LHCN-M2 (cell line): ENCODE measurements at places on chromosomes 1 and 21. TPM values are rescaled to one million over a fixed set of nuclear protein-coding genes. Genes with fewer than 3 reads are reported as not detected.

- no peak for DNase-seq
These were observed 58.7 kb downstream of the IGSF21 start for GRCh38 chr1:18166341-18166740.

DNA sequence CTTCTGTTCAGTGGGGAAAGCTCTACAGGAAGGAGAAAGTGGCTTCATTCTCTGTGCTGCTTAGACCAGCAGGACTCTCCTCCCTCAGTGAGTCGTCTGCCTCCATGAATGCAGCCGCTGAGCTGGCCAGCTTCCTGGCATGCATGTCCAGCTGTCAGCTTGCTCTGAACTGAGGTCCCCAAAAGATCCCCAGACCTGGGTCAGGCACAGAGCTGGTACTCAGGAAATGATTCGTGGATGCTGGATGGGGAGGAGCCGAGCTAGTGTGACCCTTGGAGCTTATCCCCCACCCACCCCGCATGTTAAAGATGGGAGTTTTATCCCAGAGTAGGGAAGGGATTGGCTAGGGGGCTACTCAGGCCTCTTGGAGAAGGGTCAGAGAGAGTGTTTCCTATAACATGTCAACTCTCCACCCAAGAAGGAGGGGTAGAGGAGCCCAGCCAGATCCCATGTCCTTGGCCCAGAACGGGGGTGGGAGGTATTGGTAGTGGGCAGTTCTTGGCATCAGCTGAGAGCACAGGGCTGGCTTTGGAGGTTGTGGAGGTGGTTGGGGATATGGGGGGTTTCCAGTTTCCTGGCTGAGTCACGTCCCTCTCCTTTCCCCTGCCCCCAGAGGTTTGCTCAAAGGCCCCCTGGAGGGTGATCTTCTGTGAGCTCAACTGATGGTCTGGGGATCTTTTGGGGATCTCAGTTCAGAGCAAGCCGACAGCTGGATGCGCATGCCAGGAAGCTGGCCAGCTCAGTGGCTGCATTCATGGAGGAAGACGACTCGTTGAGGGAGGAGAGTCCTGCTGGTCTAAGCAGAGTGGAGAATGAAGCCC, 110.1 kb downstream of the FOXD2 start:
- DNase-seq = no peak

Gene TMEM269
- total RNA-seq = 0.06 TPM in 1 of 2 replicates, not detected in the other

GRCh38 chr1:152912900-152913299, 4.6 kb downstream of the IVL start:
- no peak for DNase-seq

DNA sequence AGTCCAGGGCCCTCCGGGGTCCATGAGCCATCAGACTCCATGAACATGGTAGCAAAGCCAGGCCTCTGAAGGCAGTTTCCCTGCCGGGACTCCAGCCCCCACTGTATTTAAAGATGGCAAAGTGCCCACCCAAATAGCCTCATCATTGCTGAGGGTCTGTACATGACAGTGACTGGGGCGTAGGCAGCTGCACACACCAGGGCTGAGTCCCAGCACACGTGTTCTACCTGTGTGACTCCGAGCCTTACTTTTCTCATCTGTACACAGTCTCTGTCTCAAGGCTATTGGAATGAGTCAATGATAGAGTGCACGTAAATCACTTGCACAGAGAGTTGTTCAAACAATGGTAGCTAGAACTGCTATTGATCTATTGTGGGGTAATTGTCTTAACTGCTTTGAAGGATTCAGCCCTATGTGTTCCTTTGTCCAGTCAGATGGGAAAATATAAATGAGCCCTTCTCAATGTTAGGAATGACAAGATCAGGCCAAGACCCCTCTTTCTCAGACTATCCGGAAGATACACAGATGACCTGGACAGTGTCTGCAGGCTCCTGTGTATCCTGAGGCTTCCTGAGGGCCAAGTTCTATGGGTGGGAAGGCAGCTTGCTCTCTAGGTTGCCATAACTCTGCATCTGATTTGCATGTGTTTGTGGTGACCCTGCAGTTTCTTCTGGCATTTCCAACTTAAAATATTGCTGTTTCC, 48.9 kb downstream of the RASSF5 start:
- DNase-seq = no peak

Gene SWT1
- total RNA-seq = 3.4 and 4.2 TPM in 2 replicates

DNA sequence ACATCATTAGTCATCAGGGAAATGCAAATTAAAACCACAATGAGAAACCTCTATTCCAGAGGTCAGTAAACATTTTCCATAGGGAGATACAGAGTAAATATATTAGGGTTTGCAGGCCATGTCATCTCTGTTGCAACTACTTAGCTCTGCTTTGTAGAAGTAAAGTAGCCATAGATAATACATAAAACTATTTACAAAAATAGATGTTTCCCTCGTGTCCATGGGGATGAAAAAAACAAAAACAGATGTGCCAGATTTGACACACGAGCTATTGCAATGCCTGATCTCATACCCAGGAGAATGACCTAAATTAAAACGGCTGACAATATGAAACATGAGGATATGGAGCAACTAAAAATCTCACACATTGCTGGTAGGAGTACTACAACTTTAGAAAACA, 17.3 kb downstream of the LTN1 start:
- peak; percentile 64 for DNase-seq

Gene LMX1A
- total RNA-seq = not detected in 2 replicates

DNA sequence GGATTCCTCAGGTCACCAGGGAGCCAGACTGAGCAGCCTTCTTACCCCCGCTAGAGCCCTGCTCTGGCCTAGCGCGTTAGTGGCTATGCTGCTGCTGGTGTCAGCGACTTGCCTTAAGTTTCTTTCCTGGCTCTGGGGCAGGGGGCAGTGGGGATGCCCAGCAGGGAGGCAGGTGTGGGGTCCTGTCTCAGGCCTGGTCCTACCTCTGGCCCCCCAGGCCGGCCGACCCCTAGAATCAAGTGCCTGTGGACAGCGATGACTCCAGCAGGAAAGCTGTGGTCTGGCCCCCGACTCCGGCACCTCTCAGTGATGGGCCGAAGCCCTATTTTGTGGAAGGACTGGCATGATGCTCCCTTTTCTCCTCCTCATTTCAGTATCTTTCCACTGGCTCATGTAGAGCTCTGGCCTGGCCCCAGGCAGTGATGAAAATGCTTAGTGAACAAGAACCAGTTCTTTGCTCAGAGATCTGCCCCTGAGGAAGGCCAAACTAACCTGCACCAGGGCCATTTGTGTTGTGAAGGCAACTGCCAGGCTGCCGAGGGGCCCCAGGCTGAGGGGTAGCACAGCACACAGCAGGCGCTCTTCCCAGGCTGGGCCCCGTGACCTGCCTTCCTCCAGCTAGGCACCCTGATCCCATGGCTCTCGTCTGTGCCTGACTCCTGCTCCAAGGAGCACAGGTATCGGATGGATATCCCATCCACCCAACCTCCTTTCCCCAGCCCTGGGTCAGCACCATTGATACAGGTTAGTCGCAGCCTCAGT, 23.7 kb downstream of the MRPL37 start:
- no peak for DNase-seq

DNA sequence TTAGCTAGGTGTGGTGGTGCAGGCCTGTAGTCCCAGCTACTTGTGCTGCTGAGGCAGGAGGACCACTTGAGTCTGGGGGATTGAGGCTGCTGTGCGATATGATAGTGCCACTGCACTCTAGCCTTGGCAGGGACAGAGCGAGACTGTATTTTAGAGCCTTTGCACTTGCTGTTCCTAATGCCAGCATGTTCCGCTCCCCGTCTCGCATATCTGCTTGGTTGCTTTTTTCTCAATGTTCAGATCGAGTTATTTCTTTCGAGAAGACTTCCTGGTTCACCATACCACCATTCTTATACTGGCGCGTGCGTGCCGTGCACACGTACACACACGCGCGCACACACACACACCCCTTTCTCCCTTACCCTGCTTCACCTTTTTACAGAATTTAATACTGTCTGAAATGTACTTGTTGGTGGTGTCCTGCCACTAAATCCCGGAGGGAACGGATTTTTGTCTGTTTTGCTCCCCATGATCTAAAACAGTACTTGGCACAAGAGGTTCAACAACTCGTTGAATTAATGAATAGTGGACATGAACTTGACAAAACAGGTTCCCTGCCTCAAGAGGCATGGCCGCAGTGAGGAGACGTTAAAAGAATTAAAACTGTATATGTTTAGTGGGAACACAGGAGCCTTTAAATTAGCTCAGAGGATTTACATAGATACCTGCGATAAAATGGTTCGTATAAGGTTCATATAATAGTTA, 1.1 kb upstream of the RPRD2 start:
- DNase-seq = no peak

- peak; percentile 37 for DNase-seq
These were observed 156.9 kb downstream of the RUNX1 start for GRCh38 chr21:34892209-34892608.

Gene SPRR2B
- not detected in 2 replicates for total RNA-seq

DNA sequence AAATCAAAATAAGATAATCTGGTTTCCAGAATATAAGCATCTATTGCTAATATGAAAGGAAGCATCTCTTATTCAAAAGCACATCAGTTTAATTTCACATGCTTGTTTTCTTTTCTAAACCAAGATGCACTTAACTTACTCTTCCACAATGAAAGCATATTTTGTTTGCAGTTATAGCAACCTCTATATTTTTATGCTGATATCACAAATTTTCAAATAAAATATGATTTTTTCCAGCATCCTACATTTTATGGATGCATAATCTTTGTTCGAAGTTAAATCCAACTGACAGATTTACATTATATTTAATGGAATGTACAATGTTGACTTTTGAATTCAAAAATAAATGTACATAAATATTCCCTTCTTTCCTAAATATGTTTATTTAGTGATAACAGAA, 978.3 kb upstream of the B3GALT2 start:
- no peak for DNase-seq

DNA sequence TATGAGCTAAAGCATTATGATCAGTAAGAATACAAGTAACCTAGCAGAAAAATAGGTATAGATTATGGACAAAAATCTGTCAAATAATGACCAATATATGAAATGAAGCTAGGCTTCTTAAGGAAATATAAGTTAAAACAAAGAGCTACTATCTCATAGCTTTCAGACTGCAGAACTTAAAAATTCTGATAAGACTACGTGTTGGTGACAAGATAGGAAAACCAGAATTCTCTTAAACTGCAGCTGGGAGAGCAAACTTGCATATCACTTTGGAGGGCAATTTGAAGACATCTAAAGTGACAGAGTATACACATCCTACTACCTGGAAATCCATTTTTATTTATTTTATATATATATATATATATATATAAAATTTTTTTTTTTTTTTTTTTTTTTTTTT, 65.5 kb downstream of the LTN1 start:
- DNase-seq = no peak

Gene MORC3
- total RNA-seq = 17.9 and 20.0 TPM in 2 replicates

Gene VANGL1
- 19.0 and 27.1 TPM in 2 replicates for total RNA-seq

Gene ELF3
- 0.06 TPM in 1 of 2 replicates, not detected in the other for total RNA-seq

Gene SAMD11
- 1.1 and 3.4 TPM in 2 replicates for total RNA-seq

Gene IVNS1ABP
- 73.6 and 85.0 TPM in 2 replicates for total RNA-seq

DNA sequence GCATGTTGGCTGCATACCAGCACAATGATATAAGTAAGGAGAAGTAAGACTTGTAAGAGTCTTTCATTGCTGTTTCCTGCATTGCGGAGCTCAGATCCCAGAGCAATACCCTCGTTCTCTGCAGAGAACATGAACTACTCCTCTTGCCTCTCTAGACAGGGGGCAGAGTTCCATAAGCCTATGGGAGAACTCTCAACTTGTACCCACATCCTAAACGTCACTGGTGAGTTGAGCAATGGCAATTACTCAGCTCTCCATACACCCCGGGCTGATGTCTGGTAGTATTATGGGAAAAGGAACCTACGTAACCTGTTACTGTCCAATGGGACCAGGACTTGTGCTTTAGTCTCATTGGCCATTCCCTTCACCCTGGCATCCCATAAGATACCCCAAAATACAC, 27.3 kb upstream of the ZNF496 start:
- DNase-seq = peak; percentile 12

Gene SELL
- not detected in 2 replicates for total RNA-seq

DNA sequence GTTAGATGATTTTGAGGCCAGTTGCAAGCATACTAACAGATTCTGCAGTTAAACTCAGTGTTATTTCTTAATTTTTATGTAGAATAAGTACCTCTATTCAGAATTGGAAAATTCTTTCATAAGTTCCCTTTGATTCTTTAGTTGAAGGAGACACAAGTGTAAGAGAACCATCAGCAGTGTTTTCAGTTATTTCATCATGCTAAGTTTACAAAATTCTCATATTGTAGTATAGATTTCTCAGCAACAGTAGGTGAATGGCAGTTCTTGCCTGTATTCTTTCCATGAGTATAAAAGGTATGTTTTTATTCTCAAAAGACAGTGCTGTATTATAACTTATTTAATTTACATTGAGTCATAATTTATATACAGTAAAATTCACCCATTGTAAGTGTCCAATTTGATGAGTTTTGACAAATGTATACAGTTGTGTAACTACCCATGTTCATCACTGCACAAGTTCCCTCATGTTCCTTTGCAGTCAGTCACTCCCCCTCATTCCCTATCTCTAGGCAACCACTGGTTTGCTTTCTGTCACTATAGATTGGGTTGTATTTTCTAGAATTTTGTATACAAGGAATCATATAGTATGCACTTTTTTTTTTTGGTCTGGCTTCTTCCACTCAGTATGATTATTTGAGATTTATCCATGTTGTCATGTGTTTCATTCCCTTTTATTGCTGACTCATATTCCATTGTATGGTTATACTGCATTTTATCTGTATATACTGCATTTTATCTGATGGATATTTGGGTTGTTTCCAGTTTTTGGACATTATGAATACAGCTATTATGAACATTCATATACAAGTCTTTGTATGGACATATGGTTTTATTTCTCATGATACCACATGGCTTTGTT, 3.9 kb downstream of the RPS6KC1 start:
- DNase-seq = no peak

Gene FAM20B
- total RNA-seq = 34.8 and 37.0 TPM in 2 replicates

Gene LRRN2
- not detected in 2 replicates for total RNA-seq

Gene GPA33
- not detected in 2 replicates for total RNA-seq

Gene FABP3
- total RNA-seq = 5.1 and 10.2 TPM in 2 replicates

Gene KCND3
- total RNA-seq = not detected in 2 replicates

- no peak for DNase-seq
These were observed 228.8 kb downstream of the PBX1 start for GRCh38 chr1:164787834-164788231.

Gene LORICRIN
- total RNA-seq = not detected in 2 replicates
